ENCODE measurements at places on chromosomes 3 and 15.

- DNase-seq: no peak
Measured at GRCh38 chr3:107578091-107578490, 55.3 kb downstream of the BBX start.

GRCh38 chr15:89101302-89102193 is 13.3 kb downstream of the ABHD2 start:
- DNase-seq: no peak

DNA sequence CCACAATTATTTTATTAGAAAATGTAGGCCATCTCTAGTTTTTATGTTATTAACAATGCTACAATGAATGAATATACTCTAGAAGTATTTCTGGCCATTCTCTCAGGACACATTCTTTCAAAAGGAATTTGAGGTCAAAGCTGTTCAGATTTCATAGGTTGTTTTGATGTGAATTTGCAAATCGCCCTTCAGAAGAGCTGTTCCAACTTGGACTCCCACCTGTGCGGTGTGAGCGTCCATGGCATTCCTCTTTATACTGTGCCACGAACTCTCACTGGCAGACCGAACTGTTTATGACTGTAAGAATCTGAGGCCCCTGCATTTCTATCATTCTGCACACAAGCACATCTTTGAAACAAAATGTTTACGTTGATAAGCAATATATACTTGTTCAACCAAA is 18.6 kb upstream of the SLC24A5 start:
- DNase-seq: no peak

- DNase-seq: no peak
Measured at GRCh38 chr3:44762170-44762677, 630 bp downstream of the KIF15 start.

DNA sequence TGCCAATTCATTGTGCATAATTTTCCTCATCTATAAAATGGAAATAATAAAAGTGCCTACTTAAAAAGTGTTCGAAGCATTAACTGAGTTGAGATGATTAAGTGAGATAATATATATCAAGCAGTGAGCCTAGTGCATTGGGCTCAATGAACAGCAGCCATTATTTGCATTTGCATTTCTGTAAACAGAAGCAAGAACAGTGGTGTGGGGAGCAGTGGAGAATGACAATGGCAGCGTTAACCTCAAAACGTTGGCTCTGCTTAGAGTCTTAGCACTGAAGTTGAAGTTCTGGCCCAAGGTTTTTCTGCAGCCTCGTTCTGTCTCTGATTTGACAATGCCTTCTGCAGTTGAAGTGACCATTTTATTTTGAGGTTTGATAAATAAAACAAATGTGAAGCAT is 466.3 kb upstream of the ONECUT1 start:
- DNase-seq: no peak
